ENCODE measurements at places on chromosomes 2 and 18.

DNA sequence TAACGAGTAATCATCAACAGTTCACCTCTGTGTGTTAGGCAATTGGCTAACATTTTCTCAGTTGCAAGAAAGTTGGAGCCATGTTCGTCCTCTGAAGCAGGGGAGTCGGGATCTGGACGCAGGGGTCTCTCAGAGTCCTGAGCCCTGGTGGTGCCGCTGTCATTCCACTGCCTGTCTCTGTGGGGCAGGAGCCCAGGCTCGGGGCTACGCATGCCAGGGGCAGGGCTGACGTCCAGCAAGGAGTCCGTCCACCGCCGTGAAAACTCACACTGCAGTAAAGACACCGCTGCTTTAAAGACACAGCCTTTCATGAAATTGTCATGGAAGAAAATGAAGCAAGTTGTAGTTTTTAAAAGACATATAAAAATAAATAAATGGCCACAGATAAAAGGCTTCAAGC is 571.1 kb upstream of the SOX11 start:
- DNase-seq = no peak

GRCh38 chr18:70085641-70086040 is 119.8 kb downstream of the RTTN start:
- no peak for DNase-seq

- no peak for DNase-seq
These were observed 4.8 kb upstream of the STAT4 start for GRCh38 chr2:191155608-191156071.

- DNase-seq = no peak
These were observed 51.9 kb downstream of the DYSF start for GRCh38 chr2:71505086-71505769.

- no peak for DNase-seq
These were observed 640.2 kb upstream of the POU3F3 start for GRCh38 chr2:104213758-104214157.

GRCh38 chr2:53234548-53234903 is 533.1 kb upstream of the CHAC2 start:
- no peak for DNase-seq

- no peak for DNase-seq
These were observed 195.4 kb downstream of the HAUS1 start for GRCh38 chr18:46299465-46300008.

GRCh38 chr2:26345545-26346453 is at the start of gene SELENOI:
TSS of gene SELENOI (plus strand) at chr2:26346143. CDS start at chr2:26346233, 90 bp downstream.
- peak; percentile 99 for DNase-seq

GRCh38 chr18:55738483-55739114 is 150.6 kb upstream of the TCF4 start:
- DNase-seq = no peak

GRCh38 chr2:144237108-144237507 is 282.8 kb downstream of the ZEB2 start:
- DNase-seq = no peak

- DNase-seq = no peak
These were observed 205.5 kb downstream of the UBE2E3 start for GRCh38 chr2:181185948-181186347.

DNA sequence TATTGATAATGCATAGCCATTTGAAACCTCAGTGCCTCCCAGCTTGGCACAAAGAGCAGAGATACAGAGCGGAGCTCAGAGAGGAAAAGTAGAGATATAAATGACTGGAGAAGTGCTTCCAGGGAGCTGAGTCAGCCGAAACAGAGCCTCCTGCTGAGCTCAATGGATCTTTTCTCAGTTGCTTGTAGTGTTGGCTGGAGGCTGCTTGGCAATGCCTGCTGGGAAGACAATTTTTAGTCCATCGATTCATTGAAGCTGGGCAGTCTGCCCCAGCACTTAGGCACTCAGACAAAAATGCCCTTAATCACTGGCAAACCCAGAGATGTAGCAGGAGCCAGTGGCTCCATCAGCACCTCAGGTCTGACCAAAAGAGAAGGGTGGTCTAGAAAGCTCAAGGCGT is 81.3 kb upstream of the SETBP1 start:
- peak; percentile 55 for DNase-seq

- no peak for DNase-seq
These were observed 70.6 kb upstream of the RAB6C start for GRCh38 chr2:129908721-129909373.

GRCh38 chr2:240635998-240636547 is 10.8 kb downstream of the GPR35 start:
- no peak for DNase-seq

- no peak for DNase-seq
These were observed 626.7 kb downstream of the GALR1 start for GRCh38 chr18:77876319-77876865.

- DNase-seq = peak; percentile 64
These were observed 60.1 kb upstream of the GLI2 start for GRCh38 chr2:120675460-120676130.

DNA sequence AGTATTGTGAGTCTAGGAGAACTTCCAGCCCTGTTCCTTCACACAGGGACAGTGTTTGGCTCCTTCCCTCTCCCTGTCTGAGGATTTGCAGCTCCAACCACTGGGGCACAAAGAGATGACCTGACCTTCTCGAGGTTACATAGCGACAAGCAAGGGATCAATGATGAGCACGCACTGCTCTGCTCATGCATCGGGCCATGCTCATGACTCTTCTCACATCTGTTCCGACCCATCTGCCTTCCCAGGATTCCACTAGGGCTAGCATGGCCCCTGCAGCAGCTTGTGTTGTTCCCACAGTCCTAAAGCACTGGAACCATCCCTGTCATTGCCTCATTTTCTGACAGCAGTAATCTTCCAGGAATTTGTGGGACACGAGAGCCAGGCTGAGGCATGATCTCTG is 78.8 kb upstream of the ARHGAP28 start:
- DNase-seq = no peak

DNA sequence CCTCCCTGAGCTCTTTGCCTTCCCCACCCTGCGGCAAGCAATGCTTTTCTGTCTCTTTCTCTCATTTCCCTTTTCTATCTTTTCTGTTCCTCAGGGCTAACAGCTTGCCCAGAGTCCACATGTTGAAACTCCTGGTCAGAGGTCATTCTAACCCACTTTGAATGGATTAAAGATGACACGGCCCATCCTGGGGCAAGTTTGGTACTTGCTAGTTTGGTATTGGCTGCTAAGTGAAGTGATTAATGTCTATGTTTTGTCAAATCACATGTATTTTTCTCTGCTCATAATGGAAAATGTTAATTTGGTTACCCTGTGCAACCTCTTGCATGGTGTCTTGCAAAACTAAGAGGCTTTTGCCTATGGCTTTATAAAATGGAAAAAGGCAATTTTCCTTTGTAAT is 960.2 kb downstream of the CNTNAP5 start:
- no peak for DNase-seq

DNA sequence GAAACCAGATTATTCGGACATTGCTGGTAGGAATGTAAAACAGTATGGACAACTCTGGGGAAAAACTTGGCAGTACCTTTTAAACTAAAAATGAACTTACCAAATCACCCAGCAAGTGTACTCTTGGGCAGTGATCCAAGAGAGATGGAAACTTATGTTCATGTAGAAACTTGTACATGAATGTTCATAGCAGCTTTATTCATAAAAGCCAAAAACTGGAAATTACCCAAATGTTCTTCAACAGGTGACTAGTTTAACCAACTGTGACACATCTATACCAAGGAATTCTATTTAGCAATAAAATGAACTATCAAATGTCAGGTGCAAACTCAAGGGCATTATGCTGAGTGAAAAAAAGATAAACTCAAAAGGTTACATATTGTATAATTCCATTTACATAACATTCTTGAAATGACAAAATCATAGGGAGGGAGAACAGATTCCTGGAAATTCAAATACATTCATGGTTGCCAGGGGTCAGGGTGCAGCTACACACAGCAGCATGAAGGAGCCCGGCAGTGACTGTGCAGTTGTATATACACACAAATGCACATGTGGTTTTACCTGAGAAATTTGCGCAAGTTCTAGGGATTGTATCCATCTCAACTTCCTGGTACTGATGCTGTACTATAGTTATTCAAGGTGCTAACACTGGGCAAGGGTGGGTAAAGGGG is 3.5 kb upstream of the RNU4ATAC start:
- DNase-seq = no peak

GRCh38 chr2:157470321-157470720 is 26.4 kb upstream of the CYTIP start:
- no peak for DNase-seq

DNA sequence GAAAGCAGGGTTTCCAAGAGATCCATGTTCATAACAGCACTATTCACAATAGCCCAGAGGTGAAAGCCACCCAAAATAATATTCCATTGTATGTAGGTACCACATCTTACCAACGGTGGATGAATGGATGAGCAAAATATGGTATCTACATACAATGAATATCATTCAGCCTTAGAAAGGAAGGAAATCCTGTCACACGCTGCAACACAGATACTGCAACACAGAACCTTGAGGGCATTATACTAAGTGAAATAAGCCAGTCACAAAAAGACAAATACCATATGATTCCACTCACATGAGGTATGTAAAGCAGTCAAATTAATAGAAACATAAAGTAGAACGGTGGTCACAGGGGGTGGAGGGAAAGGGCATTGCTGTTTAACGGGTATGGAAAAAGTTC is 155.7 kb downstream of the DTNB start:
- no peak for DNase-seq

GRCh38 chr2:171410101-171410500 is 23.7 kb downstream of the METTL8 start:
- DNase-seq = no peak

- DNase-seq = peak; percentile 80
These were observed 85.9 kb upstream of the CCBE1 start for GRCh38 chr18:59783138-59783537.

GRCh38 chr2:11239666-11240462 is 84.6 kb downstream of the SLC66A3 start:
- peak; percentile 50 for DNase-seq

GRCh38 chr18:71707400-71707799 is 836.7 kb downstream of the CBLN2 start:
- DNase-seq = no peak

GRCh38 chr2:74375838-74376237 is 4.3 kb downstream of the DCTN1 start:
- DNase-seq = no peak

DNA sequence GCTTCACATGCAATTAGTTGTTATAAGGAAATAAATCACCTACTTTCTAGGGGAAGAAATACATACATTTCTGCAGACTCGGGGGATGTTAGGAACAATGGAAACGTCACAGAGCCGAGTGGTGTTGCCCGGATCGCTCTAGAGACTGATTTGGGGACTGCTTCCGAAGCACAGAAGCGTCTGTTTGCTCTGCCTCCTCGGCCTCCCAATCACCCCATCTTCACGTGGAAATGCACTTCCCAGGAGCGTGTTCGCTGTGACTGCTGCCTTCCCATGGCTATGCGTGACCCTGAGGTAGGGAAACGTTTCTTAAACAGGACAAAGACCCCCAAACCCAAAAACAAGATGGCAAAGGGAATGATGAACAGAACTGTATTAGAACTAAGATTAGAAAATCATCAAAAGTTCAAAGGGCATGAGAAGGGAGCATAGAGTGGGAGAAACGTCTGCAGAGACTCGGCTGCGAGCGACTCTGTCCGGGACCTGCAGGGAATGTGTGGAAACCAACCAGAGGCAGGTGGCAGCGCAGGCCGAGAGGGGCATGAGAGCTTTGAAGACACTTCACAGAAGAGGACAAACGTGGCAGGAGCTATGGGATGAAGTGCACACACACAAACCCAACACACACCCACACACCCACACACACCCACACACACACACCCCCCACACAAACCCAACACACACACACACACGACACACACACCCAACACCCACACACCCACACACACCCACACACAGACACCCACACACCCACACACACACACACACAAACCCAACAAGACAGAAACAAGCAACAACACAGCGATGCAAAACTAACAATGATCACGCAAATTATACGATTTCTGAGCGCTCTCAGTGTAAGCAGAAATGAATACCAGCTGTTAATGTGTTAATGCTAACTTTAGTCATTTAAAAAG is 41.3 kb downstream of the RTP5 start:
- DNase-seq = no peak

DNA sequence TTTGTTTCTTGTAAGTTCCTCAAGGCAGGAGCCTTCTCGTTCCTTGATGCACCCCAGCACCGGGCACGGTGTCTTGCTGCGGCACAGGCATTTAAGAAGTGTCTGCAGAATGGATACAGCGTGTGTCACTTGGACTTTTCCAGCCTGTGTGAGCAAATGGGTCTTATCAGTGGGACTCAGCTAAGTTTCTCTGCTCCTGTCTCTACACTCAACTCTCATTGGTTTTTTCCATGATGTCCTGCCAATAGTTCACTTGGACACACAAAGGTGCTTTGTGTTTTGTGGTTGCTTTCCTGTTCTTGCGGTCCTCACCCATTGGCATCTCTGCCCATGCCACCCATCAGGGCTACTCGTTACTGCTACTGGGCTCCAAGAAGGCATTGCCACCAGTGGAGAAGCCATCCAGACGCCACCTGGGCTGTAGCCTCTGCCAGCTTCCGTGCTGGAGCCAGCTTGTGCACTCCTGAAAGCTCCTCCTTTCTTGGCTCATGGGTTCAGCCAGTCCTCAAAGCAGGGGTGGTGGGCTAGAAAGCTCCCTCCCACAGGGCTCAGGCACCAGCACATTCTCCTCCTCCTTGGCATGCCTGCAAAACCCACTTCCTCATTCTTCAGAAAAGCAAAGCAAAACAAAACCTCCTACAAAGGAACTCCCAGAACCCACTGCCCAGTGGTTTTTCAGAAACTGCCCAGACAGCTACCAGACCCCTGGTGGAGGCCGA is 41.4 kb downstream of the IL1R2 start:
- peak; percentile 84 for DNase-seq

- no peak for DNase-seq
These were observed 271.6 kb downstream of the PTGR3 start for GRCh38 chr18:74937291-74937690.

DNA sequence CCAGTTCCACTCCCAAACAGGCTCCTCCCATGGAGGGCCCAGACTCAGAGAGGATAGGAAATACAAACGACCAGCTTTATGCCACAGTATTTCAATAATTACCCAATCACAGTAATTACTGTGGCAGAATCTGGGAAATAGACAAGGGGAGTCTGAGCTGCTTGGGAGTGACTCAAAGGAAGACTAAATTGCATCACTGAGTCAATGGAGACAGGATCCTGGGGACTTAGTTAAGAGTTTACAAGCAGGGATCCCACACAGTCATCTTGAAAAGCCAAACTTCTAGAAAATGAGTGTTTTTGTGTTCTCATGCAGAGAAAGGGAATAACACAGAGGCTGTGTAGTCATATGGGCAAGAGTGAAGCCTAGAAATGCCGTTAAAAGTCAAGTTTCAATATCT is 1142.1 kb downstream of the CNTNAP5 start:
- no peak for DNase-seq
